Fibroblast of skin of back (primary cell): ENCODE measurements at places on chromosomes 1 and 21.

GRCh38 chr1:155831279-155831976, 25.6 kb downstream of the GON4L start:
- DNase-seq: no peak

- no peak for DNase-seq
These were observed 5.6 kb downstream of the TMEM54 start for GRCh38 chr1:32895325-32896215.

- peak; percentile 90 for DNase-seq
These were observed 55.9 kb downstream of the MRPS6 start for GRCh38 chr21:34129039-34129891.

DNA sequence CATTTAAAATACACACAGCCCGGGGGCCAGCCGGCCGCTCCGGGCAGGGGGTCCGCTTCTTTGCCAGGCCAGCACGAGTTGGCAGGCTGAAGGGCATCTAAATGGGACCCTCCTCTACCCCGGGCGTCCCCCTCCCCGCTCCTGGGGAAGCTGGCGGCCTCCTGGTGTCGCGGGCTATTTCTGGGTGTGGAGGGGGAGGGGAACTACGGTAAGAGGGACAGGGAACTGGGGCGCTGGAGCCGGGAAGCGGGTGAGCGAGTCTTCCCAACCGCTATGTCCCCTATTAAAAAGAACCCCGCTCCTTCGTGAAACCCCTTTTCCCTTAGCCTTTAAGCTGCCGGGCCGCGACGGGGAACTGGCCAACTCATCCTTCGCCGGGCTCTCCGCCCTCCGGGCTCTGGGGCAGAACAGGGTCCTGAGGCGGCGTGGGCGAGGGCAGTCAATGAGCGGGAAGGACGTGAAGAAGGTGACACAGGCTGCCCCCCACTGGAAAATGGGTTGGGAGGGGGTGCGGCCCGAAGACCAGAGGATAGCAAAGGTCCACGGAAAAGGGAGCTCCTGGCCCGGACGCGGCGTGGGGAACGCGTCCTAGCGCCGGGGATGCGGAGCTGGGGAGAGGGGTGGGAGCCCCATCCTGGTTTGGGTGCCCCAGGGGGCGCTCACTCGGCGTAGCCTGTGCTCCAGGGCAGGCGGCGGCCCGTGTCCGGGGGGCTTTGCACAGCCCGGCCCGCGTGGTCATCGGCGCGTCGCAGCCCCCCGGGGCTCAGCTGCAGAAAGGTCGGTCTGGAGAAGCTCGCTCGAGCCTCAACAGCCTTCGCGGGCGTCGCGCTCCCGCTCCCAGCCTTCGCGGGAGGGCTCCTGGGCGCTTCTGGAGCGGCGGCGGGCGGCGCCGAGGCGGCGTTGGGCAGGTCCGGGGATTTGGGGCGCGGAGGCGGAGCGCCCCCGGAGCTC, 544 bp downstream of the PPM1J start:
- DNase-seq: no peak

GRCh38 chr1:161771973-161772372, 5.9 kb downstream of the ATF6 start:
- no peak for DNase-seq
